Mesothelial cell of epicardium (in vitro differentiated cells): ENCODE measurements at places on chromosomes 16 and 17.

DNA sequence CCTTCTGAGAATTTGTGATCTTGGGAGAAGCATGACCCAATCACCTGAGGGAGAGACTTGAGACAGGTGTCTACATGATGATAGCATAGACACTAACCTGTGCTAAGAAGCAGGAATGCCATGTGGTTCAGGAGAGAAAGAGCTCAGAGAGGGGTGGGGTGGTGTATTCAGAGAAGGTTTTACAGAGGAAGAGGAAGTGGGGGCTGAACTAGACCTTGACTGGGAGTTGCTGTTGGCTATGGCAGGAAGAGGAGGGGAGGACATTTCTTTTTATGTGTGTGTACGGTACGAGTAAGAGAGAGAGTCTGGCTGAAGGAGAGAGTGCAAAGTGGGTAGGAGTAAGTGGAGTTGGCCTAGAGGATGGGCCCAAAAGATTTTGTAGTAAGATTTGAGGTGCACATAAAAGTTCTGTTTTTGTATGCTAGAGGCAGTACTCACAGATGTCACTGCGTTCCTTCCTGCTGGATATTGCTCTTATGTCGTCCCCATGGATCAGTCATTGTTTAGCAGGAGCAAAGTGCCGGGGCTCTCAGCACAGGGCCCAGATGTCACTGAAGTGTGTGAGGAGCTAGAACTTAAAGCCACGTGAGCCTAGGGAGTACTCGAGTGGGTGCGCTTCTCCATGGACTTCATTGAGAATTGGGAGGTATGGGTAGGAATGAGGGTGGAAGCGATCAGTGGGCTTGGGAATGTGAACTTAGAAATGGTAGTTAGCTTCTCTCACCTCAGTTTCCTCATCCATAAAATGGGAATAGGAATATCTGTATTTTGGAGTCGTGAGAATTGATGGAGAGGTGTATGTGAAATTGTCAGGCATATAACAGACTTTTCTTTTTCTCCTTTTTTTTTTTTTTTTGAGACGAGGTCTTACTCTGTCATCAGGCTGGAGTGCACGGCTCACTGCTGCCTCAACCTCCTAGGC lies 22.1 kb downstream of the SLC7A6 start:
- peaks cover 19% of the 10 kb centered on the region for H3K36me3 ChIP-seq
- DNase-seq = no peak
- no peak overlapping the region for H3K4me3 ChIP-seq

DNA sequence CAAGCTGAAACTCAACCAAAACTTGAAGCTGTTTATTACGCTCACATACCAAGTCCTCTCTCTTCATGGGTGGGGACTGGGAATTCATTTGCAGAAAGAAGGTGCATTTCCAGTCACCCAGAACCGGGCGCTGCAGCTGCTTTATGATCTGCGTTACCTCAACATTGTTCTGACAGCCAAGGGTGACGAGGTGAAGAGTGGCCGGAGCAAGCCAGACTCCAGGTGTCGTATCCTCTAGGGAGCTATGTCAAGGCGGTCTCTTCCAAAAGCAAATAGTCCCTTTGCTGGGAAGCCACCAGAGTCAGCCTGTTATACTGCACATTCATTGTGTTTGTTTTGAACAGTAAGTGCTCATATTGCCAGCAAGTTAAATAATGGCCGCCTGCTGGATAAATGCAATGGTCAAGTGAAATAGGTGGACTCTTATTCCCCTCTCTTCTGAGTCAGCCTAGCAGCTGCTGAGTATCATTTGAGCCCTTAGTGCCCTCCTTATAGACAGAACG lies 12.7 kb downstream of the COG1 start:
- H3K27me3 ChIP-seq = no peaks in the 10 kb centered on the region
- H3K4me3 ChIP-seq = no peak overlapping the region
- no peak for DNase-seq
- no peak overlapping the region for H3K27ac ChIP-seq
- H3K4me1 ChIP-seq = no peaks in the 10 kb centered on the region

GRCh38 chr16:64615630-64616280 lies 506.1 kb downstream of the CDH11 start:
- H3K4me3 ChIP-seq = no peak overlapping the region
- peaks cover 4% of the 10 kb centered on the region for H3K36me3 ChIP-seq
- DNase-seq = peak; percentile 39
- no peak overlapping the region for H3K27ac ChIP-seq
- no peaks in the 10 kb centered on the region for H3K27me3 ChIP-seq
- H3K4me1 ChIP-seq = no peaks in the 10 kb centered on the region

- peaks cover 8% of the 10 kb centered on the region for H3K4me1 ChIP-seq
- no peak for DNase-seq
- H3K27me3 ChIP-seq = no peaks in the 10 kb centered on the region
- no peak overlapping the region for H3K27ac ChIP-seq
- no peaks in the 10 kb centered on the region for H3K36me3 ChIP-seq
These were observed 6.7 kb upstream of the SBK1 start for GRCh38 chr16:28285649-28286048.

DNA sequence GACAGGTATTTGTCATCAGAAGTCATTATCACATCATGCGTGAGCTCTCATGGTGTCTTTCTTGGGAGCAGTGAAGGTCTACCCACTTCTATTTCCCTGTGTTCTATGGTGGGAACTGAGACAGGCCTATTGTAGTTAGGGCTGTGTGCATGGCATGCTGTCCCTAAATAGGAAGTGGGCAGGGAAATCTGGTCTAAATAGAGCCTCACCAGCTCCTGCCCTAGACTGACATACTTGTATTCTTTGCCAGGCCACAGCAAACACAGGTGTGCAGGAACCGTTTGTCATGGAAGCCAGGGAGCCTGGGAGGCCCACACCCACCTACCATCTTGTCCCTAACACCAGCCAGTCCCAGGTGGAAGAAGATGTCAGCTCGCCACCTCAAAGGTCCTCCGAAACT lies 10.1 kb downstream of the SLC7A6 start:
- DNase-seq = no peak
- H3K36me3 ChIP-seq = peaks cover 14% of the 10 kb centered on the region
- H3K4me1 ChIP-seq = peaks cover 10% of the 10 kb centered on the region
- no peak overlapping the region for H3K4me3 ChIP-seq
- no peaks in the 10 kb centered on the region for H3K27me3 ChIP-seq

GRCh38 chr16:70700101-70701020 lies 14.5 kb upstream of the MTSS2 start:
- H3K27ac ChIP-seq = peak overlapping the region; percentile 69
- H3K36me3 ChIP-seq = peaks cover 2% of the 10 kb centered on the region
- DNase-seq = no peak
- peaks cover 65% of the 10 kb centered on the region for H3K4me1 ChIP-seq

DNA sequence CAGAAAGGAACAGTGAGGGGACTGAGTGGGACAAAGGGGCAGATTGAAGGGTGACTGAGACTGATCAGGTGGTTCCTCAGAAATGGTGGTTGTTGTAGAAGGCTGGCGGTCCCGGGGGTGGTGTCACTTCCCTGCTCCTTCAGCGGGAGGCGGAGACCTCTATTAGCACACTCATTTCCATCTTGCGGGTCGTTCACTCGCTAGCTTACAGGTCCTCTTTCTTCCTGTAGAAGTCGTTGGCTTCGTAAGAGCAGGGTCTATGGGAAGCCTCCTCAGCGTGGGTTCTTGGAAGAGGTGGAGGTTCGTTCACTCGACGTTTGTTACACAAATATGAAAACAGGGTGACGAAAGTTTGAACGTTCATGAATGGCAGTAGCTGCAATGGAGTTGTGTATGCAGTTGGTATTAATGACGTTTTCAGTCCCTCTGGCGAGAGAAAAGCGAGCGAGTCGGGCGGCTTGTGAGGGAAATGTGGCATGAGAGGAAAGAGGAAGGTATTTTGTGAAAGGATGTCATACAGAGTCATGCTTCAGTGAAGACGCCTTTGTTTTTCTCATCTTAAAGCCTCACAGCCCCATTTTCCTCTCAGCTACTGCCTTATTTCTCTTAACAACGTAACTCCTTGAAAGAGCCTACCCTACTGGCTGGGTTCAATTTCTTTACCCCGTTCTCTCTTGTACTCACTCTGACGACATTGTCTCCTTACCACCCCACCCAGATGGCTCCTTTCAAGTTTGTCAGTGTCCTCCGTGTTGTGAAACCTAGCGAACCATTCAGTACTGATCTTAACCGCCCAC lies 667 bp downstream of the EFCAB13 start:
- peaks cover 9% of the 10 kb centered on the region for H3K4me1 ChIP-seq
- no peak for DNase-seq
- peak overlapping the region; percentile 92 for H3K4me3 ChIP-seq
- peak overlapping the region; percentile 91 for H3K27ac ChIP-seq

DNA sequence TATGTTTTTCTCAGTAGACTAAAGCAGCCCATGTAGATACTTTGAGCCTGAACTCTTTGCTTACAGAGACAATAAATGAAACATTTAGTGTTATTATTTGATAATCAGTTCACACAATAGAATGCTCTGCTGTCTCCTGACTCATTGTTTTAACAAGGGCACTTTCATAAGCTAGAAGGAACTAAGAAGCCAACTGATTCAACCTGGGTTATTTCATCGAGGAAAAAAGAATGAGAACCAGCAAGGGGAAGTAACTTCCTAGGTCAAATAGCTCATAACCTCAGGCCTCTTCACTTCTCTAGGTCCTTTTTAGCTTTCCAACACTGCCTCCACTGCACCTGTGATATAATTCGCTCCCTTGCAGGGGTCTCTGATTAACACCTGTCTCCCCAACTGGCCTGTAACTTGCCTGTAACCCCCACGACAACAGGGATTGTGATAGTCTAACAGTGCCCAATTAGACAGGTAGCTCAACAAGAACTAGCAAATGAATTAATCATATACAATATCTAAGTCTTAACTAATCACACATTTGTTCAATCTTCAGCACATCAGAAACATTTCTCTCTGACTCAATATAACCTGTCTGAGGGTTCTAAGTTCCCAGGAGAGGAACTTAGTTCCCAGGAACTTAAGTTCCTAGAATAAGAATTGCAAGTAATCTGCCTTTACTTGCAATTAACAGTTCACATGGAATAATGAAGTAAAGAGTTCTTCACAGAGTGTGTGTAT lies 34.8 kb downstream of the RFFL start:
- DNase-seq = no peak
- no peak overlapping the region for H3K4me3 ChIP-seq
- no peak overlapping the region for H3K27ac ChIP-seq
- no peaks in the 10 kb centered on the region for H3K27me3 ChIP-seq
- H3K4me1 ChIP-seq = no peaks in the 10 kb centered on the region
- peaks cover 2% of the 10 kb centered on the region for H3K36me3 ChIP-seq

DNA sequence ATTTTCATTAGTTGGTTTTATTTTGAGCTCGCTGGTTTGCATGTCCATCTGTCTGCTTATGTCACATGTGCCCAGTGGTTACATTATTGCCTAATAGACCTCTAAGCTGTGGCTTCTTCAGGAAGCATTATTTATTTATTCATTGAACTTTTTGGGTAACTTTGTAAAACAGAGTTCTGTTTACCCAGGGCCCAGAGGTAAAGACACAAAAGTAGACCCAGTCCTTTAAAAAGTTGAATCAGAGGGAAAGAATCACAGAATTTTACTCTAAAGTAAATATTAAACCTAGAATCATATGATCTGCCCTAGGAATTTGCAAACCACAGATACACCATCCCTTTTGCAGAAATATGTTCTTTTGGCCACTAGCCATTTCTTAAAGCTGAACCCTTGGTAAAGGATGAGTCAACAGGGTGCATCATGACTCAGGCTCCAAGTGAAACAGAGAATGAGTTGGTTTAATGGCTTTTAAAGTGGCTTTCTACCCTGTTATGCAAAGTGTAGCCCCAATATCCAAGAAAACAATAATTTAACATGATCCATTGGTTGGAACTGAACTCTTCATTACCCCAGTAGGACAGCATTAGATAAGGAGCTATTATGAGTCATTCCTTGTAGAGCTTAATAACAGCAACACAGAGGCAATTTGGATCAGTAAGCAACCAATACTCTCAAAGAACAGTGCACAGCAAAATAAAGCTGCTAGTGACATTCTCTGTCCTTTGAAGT lies 236.3 kb downstream of the KCNJ2 start:
- peaks cover 63% of the 10 kb centered on the region for H3K4me1 ChIP-seq
- no peaks in the 10 kb centered on the region for H3K27me3 ChIP-seq
- peak overlapping the region; percentile 60 for H3K27ac ChIP-seq
- DNase-seq = no peak
- no peaks in the 10 kb centered on the region for H3K36me3 ChIP-seq

GRCh38 chr16:85262558-85263238 lies 150.4 kb upstream of the CIBAR2 start:
- H3K27ac ChIP-seq = no peak overlapping the region
- peaks cover 3% of the 10 kb centered on the region for H3K27me3 ChIP-seq
- H3K4me1 ChIP-seq = peaks cover 22% of the 10 kb centered on the region
- DNase-seq = no peak
- H3K4me3 ChIP-seq = no peak overlapping the region
- H3K36me3 ChIP-seq = no peaks in the 10 kb centered on the region

DNA sequence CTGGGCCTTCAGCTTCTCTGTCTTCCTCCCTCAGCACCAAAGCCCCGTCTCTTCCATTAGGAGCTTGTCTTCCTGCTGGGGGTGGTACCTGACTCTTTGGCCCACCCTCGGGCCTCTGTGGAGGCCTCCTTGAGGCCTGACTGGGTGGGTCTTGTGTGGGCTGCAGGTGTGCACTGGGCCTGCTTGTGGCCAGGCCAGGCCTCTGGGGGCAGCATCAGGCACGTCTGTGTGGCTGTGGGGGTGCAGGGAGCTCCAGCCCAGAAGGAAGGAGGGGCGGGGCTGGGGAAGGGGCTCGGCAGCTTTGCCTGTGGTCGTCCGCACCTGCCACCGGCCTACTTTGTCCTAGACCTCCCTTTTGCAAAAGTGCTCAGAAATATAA lies 7.0 kb downstream of the PIGQ start:
- no peak for DNase-seq
- H3K27me3 ChIP-seq = no peaks in the 10 kb centered on the region
- H3K36me3 ChIP-seq = peaks cover 4% of the 10 kb centered on the region
- H3K4me3 ChIP-seq = no peak overlapping the region
- peaks cover 2% of the 10 kb centered on the region for H3K4me1 ChIP-seq

DNA sequence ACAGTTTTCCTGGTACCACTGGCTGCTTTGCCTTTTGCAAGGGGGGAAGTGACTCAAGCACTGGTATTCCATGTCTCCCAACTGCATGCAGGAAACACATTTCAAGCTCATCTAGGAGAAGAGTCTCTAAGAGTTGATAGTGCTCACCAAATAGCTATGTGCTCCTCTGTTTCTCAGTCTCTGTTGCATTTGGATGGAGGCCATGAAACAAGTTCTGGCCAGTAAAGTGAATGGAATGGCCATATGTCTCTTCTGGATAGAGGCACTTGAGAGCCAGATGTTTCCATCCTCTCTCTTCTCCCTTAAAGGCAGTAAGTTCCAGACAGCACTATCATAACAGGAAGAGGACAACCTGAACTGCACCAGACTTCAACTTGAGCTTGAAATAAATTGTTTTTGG lies 60.6 kb downstream of the C16orf82 start:
- no peaks in the 10 kb centered on the region for H3K4me1 ChIP-seq
- no peaks in the 10 kb centered on the region for H3K36me3 ChIP-seq
- H3K27ac ChIP-seq = no peak overlapping the region
- peaks cover 2% of the 10 kb centered on the region for H3K27me3 ChIP-seq
- no peak overlapping the region for H3K4me3 ChIP-seq

GRCh38 chr17:74544991-74545842 lies 698 bp downstream of the CD300C start:
- H3K4me3 ChIP-seq = no peak overlapping the region
- H3K36me3 ChIP-seq = no peaks in the 10 kb centered on the region
- H3K27ac ChIP-seq = no peak overlapping the region
- no peak for DNase-seq
- H3K27me3 ChIP-seq = peaks cover 20% of the 10 kb centered on the region
